ENCODE measurements at places on chromosomes 11 and 22.
A peak's percentile ranks its signal among the peaks of the same experiment; 100 is the strongest.

GRCh38 chr22:23204125-23204488, 23.8 kb downstream of the BCR start:
- DNase-seq, result peak; percentile 31

DNA sequence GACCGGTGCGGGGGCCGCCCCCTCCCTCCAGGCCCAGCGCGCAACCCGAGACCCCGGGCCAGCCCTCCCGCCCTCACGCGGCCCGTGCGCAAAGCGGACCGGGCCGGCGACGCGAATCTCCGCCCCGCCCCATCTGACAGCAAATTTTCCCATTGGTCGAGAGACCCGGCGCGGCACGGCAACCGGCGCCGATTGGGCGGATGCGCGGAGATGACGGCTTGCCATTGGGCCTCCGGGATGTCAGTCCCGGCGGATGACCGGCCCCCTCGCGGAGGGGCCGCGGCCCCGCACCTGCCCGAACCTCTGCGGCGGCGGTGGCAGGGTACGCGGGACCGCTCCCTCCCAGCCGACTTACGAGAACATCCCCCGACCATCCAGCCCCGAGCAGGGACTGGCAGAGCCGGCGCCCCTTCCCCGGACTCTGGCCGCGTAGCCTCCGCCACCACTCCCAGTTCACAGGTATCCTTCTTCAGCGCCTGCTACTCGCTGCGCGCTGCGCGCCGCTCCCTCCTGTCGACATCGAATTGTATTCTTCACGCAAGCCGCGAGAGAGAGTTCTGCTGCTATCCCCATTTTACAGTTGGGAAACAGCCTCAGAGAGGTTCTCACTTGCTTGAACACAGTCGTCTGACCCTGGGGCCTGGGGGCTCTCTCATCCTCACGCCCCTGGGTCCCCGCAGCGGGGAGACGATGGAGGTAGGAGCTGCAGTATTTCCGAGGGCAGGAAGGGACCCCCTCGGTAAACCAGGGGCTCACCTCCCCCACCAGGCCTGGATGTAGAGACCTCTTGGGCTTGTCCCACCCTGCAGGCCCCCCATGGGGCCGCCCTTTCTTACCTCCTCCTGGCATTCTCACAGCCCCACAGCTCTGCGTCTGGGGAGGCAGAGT, at the start of gene ARVCF:
Gene ARVCF, minus strand, starts transcription at position 90 of the 888 bp plus-strand sequence. CDS start 26,029 bp downstream, outside the sequence.
- DNase-seq, result peak; percentile 94

DNA sequence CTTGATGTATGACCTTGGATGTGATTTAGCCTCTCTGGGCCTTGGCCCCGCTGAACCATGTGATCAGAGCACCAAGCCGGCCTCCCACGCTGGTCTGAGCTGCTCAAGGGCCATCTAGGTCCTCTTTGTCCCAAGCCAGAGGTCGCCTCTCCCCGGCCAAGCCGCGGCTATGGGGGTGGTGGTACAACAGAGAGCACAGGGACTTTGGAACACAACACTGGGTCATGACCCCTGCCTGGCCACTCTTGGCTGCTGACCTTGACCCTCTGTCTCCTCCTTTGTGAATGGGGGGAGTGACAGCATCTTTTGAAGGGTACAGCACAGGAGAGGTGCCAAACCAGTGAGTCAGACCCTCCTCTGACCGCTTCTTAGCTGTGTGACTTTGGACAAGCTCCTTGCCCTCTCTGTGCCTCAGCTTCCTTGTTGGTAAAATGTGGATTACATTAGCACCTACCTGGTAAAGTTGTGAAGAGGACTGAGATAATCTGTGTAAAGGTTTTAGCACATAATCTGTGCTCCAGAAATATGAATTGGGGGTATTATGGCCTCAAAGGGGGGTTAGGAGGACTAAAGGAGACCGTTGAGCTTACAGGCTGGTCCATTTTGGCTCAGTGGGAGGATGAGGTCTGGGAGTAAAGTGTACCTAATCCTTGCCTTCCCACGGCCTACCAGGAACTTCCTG, 4.7 kb downstream of the SCYL1 start:
- no peak for DNase-seq

DNA sequence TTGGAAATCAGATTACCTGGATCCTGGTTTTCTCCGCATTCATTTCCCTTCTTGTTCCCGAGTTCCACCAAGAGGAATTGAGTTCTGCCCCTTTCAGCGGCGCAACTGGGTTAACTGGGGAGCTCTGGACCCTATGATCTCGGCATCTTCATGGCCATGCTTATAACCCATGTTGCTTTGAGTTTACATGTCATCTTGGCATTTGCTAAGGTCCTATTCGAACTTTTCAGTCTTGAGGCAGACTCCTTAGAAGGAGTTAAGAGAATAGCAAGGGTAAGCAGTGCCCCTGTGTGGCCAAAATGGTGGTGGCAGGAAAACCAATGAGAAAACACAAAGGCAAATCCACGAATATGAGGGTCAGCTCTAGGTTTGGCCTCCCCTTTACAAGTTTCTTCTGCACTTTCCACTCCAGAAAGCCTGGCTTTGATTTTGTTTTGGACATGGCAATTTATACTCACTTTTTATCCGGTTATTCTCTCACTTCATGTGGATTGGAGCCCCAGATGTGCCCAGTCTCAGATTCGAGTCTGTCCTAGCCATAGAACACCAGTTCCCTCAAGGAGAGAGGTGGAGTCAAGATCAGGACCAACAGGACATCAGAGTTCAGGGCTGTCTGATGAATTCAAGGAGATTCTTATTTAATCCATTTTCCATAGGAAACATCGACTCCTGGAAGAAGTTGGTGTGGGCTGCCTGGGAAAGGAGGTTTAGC, 55.3 kb upstream of the FBXO3 start:
- DNase-seq, result no peak

DNA sequence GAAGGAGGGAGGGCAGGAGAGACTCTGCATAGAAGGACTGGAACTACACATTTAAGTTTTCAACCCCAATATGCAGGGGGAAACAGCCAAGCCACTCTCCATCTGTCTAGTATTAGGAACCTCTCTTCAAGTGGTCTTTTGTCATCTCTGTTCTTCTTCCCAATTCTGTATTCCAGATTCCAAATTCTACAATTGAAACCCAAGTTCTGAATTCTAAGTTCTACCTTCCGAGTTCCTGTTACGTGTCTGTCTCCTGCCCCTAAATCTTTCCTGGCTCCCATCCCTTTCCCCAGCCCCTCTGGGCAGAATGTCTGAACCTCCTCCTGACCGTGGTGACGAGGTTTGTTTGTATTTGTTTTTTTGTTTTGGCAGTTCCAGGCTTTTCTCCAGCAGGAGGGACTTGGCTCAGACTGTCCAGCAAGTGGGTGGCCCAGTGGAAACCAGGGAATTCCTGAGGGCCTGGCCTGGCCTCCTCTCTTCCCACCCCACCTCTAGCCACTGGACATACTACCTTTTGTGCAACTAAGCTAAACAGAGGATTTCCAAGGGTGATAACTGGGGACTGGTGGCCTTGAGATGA, 1.6 kb upstream of the THOC5 start:
- no peak for DNase-seq

- no peak for DNase-seq
Measured at GRCh38 chr22:30282616-30283046, 6.7 kb downstream of the CASTOR1 start.

DNA sequence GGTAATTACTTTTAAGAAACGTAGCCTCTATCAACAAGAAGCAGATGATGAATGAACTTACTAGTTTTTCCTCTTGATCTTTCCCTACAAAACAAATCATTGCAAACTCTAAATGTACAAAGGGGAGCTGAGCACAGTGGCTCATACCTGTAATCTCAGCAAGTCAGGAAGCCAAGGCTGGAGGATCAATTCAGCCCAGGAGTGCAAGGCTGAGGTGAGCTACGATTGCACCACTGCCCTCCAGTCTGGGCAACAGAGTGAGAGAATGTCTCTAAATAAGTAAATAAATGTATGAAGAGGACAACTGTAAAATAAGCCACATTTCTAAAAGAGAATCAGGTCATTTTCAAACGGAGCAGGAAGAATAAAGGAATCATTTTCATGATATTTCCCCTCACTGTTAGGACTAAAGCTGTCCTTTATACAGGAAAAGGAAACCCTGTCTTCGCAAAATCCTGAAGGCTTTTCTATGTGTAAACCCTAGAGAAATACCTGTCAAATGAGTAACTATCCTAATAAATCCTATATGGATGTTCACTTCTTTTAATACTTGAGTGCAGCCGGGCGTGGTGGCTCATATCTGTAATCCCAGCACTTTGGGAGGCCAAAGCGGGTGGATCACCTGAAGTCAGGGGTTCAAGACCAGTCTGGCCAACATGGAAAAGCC, 41.2 kb downstream of the RRAS2 start:
- no peak for DNase-seq

DNA sequence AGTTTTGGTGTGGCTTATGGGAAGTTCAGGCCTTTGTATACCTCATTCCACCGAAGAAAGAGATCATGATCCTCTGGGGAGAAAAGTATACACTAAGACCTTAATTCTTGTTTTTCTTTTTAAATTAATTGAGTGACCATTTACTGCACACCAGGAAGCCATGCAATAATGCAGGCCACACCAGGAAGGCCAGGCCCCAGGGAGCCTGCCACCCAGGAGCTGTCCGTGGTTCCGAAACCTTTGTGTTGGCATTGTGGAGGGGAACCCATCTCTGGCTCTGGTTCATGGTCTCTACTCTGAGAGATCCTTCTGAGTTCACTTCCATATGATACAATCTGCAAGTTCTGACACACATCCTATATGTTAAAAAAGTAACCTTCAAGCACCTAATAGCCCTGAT, 291.8 kb downstream of the MIAT start:
- no peak for DNase-seq

- DNase-seq, result no peak
Measured at GRCh38 chr11:60973699-60974098, 2.2 kb downstream of the CD6 start.

DNA sequence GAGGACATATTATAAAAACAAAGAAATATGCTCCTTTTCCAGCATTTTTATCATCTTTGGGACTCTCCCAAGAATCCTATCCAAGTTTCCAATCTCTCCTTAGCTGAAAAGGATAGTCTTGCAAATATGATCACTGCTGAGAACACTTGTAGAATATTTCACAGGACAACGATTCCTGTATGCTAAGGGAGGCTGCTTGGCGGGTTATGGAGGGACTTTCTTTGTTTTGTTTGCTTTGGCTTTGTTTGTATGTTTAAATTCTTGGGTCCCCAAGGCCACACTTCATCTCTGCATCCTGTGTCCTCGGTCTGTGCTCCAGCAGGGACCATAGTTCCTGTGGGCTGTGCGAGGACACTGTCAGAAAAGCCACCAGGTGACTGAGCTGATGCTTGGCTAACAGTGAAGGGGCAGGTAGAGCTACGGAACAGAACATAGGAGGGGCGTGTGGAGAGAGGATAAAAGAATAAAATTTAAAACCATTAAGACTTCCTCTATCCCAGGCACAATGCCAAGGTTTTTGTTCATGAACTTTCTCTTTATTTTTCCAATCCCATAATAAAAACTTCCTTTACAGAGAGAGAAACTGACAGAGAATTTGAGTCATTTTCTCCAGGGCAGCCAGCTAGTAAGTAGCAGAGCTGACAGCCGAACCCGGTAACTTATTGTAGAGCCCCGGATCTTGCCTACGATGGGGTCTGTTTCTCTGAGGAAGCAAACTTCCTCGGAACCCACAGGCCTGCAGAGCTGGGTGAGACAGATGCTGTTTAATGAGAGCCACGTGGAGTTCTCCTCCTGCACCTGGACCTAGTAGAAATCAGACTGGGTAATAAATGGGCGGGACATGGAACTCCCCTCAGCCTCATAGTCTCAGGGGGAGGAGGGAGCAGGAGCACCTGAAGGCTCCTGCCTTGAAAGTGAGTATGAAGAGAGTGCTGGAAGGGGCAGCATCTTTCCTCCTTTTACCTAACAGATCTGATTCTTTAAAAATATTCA, at the start of gene IZUMO1R:
Gene IZUMO1R, plus strand, starts transcription at position 615 of the 993 bp plus-strand sequence. CDS start 1,057 bp downstream, outside the sequence.
- no peak for DNase-seq

- DNase-seq, result no peak
Measured at GRCh38 chr11:36333468-36333867, 37.4 kb downstream of the PRR5L start.

DNA sequence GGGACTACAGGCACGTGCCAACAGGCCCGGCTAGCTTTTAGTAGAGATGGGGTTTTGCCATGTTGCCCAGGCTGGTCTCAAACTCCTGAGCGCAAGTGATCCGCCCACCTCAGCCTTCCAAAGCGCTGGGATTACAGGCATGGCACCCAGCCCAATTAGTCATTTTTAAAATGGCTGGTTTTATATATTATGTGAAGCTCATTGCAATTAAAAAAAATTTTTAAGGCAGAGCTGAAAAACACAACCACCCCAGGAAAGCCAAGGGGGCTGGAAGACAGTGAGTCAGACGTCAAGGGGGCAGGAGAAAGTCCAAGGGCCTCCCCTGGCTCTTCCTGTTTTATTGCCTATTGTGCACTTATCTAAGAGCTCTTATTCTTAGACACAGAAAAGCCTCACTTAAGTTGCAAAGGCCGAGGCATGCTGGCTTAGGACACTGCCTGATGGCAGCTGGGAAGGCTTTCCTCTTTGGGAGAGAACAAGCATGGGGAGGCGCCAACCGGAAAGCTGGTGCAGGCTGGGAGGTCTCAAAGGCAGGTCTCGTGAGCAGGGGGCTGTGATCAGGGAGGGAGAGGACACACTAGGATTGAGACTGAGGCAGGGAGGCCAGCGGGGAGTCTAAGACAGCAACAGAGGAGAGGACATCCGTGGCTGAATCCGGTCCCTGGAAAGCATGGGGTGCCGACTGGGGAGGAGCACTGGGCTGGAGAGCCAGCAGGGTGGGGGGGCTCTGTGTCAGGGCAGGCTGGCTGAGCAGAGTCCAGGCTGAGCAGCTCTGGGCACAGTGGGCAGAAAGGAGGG, 11.1 kb upstream of the OSM start:
- DNase-seq, result no peak

GRCh38 chr11:68146704-68147474, 25.7 kb upstream of the CHKA start:
- DNase-seq, result no peak

GRCh38 chr22:45201678-45202332, 38.1 kb downstream of the NUP50 start:
- DNase-seq, result no peak

DNA sequence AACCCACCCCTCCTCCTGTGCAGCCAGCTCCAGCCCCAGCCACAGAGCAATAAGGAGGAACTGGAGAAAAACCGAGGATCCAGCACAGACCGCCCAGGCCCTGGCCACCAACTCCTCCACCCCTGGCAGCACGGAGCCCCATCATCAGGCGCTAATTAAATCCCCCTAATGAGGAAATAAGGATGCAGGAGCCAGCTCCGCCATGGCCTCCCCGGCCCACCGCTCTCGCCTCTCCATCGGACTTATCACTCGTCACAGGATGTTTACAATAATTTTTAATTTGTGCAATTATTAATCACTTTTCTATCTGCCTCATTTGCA, 42.6 kb downstream of the BUD13 start:
- no peak for DNase-seq

DNA sequence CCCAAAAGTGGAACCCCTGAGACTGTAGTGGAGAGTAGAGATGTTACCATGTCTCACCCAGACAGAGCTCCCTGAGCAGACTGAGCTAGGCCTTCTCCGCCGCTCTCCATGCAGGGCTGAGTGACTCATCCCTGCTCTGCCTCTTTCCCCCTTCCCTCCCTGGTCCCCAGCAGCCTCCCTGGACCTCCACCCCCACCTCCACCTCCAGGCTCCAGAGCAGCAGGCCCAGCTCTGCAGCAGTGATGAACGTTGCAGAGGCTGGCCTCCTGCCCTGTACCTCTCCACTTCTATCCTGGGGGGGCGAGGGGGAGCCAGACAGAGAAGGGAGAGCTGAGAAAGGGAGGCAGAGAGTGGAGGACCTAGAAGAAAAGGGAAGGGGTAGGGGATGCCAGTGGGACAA, 19.3 kb upstream of the ARAP1 start:
- DNase-seq, result no peak

GRCh38 chr22:44288913-44289312, 23.8 kb downstream of the SHISAL1 start:
- no peak for DNase-seq
